ENCODE measurements at places on chromosomes 7 and 10.

GRCh38 chr7:12074889-12075288 lies 136.2 kb upstream of the TMEM106B start:
- DNase-seq: no peak

DNA sequence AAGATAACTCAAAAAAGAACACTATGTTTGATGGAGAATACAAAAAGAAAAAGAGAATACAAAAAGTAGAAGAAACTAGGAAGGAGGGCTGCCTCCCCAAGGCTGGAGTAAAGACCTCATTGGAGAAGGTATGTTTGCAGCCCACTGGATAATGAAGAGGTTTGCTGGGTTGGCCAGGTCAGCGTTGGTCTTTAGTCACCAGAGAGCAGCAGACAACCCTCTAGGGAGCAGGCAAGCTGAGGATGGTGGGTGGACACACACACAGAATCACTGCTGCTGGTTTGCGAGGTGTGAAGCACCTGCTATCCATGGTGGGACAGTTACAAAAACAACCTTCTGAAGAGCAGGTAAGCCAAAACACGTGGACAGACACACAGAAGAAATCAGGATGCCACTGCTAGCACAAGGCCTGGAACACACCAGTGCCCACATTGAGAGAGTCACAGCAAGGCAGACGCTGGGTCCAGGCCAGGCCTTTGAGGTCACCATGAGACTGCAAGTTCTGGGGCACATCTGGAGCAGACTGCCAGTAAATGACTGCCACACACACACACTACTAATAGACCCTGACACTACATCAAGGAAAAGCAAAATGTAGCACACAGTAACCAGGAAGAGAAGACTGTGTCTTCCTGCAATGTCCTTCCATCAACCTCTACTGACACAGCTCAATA lies 43.0 kb downstream of the MTERF1 start:
- DNase-seq: no peak

GRCh38 chr10:72228318-72228751 lies 12.3 kb upstream of the ASCC1 start:
- no peak for DNase-seq

DNA sequence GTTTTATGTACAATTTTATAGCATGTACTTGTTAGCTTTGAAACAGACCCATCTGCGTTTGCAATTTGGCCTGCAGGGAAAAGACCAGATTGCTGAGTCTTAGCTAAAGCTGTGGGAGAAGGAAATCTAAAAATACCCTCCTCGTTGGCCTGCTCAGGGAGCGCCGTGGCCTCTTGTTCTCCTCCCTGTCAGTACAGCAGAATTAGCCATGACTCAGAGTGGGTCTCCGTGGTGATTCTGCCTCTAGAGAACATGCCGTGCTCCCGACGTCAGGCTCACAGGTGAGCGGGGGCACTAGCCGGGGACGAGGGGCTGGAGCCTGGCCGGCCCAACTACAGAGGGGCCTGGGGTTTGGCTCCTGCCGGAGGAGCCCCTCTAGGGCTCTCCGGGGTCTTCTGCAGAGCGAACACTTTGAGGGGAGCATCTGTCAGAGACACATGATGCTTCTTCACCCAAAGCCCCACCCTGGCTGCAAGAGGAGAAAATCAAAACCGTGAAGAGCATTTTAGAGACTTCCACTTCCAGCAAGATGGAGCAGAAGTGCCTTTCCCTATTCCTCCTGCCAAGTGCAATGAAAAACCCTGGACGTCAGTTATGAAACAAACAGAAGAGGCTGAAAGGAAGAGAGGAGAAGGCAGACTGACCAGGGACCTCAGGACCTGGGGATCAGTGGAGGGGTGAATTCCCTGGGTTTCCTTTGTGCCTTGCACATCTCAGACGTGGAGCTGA lies 98.9 kb downstream of the LHPP start:
- peak; percentile 48 for DNase-seq

DNA sequence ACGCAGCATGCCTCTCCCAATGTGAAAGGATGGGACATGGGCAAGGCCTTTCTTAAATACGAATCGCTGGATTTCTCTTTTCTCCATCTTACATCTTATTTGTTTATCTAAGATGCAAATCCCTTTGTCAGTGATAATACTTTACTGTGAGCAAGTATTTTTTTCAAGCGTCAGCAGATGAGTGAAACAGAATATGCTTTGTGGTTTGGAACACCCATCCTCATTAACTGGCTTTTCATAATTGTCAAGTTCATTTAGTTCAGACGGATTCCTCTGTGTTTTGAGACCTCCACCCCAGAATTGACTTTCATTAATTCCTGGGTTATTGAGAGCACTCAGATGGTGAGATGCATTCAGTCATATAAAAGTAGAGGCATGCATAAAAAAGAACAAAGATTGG lies 149.8 kb downstream of the NSUN6 start:
- no peak for DNase-seq

GRCh38 chr7:100017300-100017699 lies 1.9 kb downstream of the ZKSCAN1 start:
- no peak for DNase-seq

DNA sequence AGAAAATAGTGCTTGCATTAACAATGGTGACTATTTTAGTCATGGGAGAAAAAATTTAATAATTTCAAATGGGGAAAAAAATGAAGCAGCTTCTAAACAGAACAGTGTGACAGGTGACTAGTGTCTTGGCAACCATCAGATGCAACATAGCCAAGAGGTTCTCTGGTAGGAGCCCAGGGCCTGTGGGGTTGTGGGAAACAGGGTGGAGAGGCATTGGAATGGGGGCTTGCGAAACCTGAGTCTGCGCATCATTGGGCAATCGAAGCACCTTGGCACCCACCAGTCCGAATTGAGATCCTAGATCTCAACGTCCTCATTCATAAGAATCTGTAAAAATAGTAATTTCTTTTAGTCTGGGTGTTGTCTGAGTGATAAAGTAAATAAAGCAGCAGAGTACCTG lies 19.2 kb upstream of the PARD3 start:
- no peak for DNase-seq

DNA sequence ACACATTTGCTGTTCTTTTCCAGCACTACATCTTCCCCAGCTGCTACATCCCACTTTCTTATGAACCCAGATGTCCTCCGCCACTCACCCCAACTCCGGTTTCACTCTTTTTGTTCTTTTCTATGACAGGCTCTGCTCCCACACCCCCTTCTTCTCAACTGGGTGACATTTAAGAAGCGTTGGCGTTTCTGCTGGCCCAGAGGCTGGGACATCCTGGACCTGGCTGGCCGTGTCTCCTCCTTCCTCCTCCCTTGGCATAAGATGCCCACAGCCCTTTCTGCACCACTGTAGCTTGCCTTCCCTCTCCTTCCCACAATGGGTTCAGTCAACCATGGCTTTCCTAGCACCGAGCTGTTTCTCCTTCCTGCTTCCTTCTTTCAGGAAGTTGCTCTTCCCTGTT lies 9.4 kb upstream of the CALML5 start:
- DNase-seq: no peak

DNA sequence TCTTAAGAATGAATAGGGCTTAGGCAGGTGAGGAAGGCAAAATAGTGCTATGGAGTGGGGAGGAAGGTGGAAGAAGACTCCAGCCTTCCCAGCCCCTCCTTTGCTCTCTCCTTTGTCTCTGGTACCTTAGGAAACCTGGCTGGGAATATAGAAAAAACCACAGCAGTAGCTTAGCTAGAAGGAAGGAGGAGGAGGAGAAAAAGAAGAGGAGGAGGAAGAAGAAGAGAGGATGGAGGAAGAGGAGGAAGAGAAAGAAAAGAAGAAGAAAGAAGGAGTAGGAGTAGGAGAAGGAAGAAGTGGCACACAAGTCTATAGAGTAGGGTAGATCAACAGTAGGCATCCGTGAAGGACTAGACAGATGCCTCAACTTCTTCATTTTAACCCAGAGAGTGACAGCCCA lies 36.5 kb upstream of the FAM180A start:
- DNase-seq: no peak

GRCh38 chr10:95406651-95407280 lies 116.0 kb upstream of the PDLIM1 start:
- DNase-seq: no peak

GRCh38 chr7:41399171-41399570 lies 303.7 kb downstream of the INHBA start:
- DNase-seq: no peak

- DNase-seq: no peak
These were observed 658 bp downstream of the DMBT1 start for GRCh38 chr10:122561212-122561611.

- no peak for DNase-seq
These were observed 60.1 kb downstream of the ZMIZ1 start for GRCh38 chr10:79128923-79129305.

- no peak for DNase-seq
These were observed 201.7 kb upstream of the PRSS58 start for GRCh38 chr7:142459551-142459963.

- DNase-seq: no peak
These were observed 59.6 kb upstream of the CAPZA2 start for GRCh38 chr7:116802746-116803152.

DNA sequence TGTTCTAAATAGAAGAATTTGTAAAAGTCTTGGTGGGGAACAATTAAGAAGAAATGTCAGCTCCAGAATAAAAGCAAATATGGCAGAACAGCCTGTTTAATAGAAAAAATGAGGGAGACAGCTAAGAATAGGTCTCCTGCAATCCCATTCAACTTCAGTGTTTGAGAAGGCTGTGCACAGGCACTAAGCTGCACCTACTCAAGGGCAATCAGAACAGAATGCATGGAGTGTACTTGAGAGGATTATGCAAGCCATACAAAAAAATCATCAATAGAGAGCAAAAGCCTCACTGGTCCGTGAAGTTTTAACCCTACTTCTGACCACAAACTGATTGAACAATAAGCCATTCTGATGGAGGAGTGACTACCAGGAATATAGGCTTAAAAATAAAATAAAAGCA lies 690.7 kb upstream of the PCDH15 start:
- no peak for DNase-seq

DNA sequence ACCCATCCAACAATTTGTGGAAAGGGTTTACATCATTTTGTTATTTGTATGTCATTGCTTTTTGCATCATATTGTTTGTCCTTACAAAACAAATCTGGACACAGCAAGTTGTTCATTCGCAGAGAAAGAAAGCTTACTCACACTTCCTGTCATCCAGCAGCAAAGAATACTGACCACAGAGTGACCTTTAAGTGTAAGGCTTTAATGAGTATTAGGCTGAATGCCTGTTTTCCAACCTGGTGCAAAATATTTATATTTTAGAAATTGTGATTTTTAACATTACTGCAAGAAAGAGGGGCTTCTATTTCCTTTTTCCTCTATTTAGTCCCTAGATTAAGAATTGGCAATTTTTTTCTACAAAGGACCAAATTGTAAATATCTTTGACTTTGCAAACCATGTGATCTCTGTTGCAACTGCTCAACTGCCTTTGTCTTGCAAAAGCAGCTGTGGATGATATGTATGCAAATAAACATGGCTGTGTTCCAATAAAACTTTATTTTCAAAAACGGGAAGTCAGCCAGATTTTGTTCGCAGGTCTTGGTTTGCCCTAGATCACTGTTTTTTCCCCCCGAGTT lies 27.8 kb upstream of the ITGB1 start:
- DNase-seq: no peak

GRCh38 chr10:113718969-113719822 lies 32.3 kb upstream of the PLEKHS1 start:
- no peak for DNase-seq

- no peak for DNase-seq
These were observed 436.7 kb upstream of the ANKRD30A start for GRCh38 chr10:36688717-36689116.

GRCh38 chr7:11911900-11912299 lies 79.9 kb upstream of the THSD7A start:
- DNase-seq: no peak

GRCh38 chr7:50650057-50650664 lies 85.0 kb upstream of the DDC start:
- no peak for DNase-seq

DNA sequence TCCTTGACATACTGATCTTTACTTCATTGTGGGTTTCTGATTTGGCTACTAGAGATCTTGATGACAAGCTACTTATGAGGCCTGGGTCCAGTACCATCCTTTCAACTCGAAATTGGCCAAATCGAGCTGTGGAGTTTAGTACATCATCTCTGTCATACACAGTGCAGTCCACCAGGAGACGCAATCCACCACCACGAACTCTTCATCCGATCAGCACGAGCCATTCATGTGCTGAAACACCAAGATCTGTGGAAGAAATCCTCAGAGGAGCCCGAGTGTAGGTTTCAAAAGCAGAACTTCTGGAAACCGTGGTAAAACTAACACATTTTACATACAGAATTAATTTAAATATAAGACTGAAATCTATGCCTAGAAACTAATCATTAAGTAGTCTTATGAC lies 14.2 kb downstream of the DNAJC9 start:
- DNase-seq: no peak
